RWPE1 (cell line): ENCODE measurements at places on chromosomes 6 and 20.
A peak's percentile ranks its signal among the peaks of the same experiment; 100 is the strongest.

DNA sequence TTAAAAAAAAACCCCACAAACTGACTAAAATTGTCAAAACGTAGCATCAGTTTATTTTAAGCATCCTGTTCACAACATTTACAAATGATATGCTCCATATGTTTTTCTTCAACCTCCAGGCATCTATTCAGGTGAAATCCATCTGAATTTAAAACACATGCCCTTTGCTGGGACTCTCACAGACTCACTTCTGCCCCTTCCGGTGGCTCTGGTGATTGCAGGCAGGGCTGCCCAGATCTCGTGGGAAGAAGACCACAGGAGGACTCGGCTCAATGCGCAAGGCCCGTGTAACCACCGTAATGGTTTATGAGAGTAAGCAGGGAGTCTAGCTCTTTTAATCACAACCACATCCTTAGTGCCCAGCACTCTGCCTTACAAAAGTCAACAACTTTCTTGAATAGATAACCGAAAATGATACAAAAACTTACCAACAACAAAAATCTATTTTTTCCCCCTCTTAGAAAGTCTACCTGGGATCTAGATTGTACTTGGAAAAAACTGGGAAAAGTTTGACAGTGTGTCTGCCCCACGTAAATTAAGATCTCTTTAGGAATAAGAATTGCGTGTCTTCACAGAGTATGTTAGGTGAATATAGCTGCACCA, 139.1 kb downstream of the KIF16B start:
- DNase-seq = peak; percentile 26

DNA sequence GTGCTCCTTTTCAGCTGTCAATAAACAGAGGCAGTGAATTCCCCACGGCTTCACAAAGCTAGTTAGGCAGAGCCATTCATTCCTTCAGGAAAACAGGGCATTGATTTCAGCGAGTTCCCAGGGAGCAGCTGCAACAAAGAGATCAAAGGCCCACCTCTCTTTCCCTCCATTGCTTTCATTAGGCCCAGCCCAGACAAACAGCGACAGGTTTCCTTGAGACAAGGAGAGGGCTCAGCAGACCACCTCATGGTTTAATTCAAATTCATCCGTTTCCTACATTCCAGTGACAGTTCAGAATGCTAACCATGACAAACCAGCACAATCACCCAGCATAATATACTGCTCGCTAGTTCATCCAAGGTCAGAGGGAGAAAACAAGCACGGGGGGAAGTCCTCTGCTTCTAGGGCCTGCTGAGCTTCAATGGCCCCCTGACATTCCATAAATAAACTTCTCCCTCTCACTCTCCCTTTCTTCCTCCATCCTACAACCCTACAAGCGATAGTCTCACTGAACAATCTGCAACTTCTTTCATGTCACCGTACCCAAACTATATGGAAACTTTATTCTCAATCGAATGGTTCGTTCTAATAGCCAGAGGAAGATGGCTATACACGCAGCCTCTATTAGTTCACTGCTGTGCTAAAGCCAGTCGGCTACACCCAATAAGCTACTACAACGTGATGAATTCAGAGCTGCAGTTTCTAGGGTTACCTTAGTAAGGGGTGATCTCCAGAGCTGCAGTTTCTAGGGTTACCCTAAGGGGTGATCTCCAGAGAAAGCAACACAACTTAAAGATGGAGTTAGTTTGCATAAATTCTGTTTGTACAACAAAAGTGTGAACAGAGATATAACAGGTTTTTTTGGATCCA, 34.7 kb downstream of the PLAGL1 start:
- no peak for DNase-seq

DNA sequence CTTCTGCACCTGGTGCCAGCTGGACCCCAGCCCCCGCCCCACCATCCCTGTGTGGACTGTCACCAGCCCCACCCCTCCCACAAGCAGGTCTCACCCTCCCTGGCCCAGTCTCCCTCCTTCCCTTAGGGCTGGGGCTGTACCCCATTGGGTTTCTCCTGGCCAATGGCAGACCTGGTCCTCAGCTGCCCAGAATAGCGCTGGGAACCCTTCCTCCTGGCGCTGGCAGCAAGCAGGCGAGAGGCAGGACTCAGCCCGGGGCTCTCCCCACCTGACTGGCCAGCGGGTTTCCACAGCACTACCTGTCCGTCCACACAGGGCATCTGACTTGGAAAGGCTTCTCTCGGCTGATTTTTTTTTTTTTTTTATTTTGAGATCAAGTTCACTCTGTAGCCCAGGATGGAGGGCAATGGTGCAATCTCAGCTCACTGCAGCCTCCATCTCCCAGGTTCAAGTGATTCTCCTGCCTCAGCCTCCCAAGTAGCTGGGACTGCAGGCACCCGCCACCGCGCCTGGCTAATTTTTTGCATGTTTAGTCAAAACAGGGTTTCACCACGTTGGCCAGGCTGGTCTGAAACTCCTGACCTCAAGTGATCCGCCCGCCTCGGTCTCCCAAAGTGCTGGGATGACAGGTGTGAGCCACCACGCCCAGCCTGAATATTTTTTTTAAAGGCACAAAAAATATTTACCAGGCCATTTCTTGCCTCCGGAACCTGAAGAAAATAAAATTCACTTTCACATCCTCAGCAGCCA, 21.6 kb upstream of the CHRNA4 start:
- DNase-seq = no peak

DNA sequence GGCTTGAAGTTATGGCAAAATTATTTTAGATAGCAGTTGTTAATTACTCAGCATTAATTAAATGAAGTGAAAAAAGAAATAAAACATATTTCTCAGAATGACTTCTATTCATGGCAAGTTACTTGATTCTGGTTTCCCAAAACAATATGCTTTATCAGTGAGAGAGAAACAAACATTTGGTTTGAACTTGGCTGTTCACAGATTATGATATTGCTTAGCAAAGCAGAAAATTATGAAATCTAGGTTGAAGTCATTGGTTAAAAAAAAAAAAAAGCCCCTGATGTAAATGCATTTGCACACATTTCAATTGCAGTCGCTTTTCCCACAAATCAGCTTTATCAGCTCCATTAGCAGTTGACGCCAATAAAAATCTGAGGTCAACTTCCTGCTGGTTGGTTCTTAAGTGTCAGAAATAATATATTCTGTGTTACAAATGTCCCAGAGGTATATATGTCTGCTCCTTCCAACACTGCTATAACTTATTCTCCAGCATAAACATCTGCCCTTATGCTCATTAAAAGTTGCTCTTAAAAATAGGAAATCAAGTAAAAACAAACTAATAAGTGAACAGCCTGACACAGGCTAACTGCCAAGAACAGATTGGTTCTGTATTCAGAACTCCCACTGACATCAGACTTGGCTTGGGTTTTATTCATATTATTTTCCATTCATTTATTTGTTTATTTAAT, 275.4 kb downstream of the PHF3 start:
- no peak for DNase-seq

DNA sequence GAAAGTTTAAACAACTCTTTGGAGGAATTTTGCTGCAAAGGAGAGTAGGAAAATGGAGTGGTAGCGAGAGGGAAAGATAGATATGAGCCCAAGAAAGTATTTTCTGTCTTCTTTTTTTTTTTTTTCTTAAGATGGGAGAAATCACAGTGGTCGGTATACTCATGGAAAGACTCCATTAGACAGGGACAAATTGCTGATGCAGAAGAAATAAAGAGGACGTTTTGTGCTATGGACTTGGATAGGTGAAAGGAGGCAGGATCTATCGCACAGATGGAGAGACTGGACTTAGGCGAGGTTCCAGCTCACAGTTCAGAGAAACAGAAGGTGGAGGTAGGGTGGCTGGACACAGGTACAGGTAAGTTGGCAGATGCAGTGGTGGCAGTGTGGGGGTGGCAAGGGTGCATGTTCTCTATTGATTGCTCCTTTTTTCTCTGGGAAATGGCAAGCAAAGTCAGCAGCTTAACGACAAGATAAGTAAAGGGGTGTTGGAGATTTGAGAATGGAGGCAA, 44.2 kb upstream of the ARMC2 start:
- no peak for DNase-seq

- no peak for DNase-seq
Observed at GRCh38 chr20:25493748-25494505, 86.5 kb downstream of the GINS1 start.

DNA sequence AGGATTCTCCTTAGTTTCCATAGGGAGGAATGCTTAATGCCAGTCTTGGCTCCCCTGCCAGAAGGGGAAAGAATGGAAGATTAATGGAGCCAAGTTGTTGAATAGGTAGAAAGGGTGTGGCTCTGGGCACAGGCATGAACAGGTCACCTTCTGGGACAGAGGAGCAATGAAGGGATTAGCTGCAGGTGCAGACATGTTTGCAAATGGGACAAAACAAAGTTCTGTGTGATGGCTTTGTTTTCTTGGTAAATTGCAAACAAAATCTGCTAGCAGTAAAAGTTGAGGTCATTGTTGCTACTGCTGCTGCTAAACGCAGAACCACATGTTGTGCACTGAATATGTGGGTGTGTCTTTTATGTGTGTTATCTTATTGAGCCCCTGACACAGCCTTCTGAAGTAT, 93.3 kb downstream of the PERP start:
- DNase-seq = no peak

- DNase-seq = no peak
Observed at GRCh38 chr6:168290095-168290494, 29.5 kb downstream of the DACT2 start.

GRCh38 chr6:109308018-109308492, 74.2 kb downstream of the CD164 start:
- DNase-seq = peak; percentile 41

DNA sequence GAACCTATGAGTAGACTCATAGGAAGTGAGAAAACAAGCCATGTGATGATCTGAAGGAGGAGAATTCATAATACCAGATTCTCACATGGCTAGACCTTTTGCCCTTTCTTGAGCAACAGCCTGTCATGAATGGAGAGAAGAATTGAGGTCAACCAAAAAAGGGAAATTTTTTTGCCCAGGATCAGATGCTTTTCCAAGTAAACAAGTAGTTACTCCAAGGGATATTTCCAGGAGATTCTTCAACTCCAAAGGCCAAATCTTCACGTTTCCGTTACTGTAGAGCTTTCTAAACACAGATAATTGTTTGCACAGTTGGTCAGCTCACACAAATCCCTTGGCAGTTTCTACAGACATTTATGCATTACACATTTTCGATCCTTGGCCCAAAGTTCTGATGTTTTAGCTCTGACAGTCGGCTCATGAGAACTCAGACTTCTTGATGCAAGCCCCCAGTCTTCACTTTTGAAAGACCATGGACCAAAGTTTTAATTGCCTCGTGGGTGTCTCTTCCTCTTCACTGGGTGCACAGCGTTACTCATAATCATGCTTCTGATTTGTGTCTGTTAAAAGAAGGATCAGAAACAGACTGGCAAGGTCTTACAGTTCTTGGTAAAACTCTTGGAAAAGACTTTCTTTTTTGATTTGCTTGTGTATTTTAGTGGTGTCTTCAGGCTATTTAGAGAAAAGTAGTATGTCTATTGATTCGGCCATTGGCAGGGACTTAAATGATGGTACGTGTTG, 115.0 kb downstream of the TSHZ2 start:
- no peak for DNase-seq

DNA sequence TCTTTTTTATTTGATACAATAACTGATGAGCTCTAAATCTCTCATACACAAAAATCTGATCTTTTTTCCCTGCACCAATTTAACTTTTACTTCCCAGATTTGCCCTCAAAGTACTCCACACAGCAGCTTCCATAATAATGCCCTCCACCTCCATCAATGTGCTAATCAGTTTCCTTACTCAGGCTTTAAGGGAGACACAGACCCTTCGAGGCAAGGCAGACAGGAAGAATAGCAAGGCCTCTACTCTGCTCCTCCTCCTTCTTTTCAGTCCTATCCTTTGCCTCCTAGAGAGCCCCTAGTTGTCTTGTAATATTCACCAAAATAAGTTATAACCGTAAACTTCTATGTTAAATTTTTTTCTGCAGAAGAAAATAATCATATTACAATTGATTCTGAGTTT, 444.9 kb upstream of the RNF217 start:
- DNase-seq = no peak

DNA sequence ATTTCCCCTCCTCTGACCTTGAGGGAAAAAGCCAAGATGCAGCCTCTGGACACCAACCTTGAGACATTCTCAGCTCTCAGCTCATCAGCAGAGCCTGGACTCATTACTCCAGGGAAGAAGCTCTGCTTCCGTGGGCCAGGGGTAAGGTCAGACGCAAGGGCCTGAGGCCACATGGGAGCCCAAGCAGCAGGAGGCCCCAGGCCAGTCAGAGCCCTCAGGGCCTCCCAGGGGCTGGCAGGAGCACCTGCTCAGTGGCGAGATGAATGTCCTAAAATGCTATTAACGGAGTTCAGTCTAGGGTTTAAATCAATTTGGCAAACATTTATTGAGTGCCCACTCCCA, 208.6 kb downstream of the ERMARD start:
- DNase-seq = no peak

DNA sequence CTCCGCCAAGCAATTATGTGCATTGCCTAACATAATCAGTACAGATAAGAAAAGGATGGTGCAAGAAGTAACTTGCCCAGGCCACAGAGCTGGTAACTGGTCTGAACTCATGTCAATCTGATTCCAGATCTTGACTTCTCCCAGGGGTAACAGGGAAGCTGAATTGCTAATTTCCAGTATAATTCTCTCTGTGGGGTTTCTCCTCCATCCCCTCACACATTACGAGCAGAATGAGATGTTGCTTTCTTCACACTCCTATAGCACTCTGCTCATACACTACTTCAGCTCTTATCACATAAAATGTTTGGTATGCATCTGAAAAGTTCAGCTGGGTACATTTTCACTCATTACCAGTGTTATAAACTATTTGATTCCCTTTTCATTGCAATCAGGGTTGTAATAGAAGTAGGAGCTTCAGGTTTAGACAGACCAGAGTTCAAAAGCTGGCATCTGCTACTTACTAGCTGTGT, 24.0 kb upstream of the LRRC1 start:
- peak; percentile 33 for DNase-seq

DNA sequence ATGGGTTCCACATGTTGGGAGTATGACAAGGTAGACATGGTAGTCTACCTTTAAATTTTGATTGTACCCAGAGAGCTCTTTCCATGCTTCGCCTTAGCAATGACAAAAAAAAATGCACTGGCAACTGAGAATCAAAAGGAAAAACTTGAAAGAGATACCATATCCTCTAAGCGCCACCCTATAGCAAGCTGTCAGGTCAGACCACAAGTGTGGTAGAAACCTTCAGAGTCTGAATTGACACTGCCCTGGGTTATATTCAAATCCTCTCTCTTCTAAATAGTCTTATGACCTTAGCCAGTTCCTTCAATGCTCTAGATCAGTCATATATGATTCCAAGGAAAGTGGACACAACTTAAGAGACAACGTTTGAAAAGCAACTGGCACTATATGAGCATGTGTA, 45.6 kb upstream of the SMLR1 start:
- no peak for DNase-seq

GRCh38 chr20:47315339-47316056, 41.0 kb downstream of the ZMYND8 start:
- peak; percentile 96 for DNase-seq
